ENCODE measurements at places on chromosomes 13 and 19.

GRCh38 chr19:49749771-49750170 is 13.3 kb downstream of the TSKS start:
- DNase-seq: no peak

DNA sequence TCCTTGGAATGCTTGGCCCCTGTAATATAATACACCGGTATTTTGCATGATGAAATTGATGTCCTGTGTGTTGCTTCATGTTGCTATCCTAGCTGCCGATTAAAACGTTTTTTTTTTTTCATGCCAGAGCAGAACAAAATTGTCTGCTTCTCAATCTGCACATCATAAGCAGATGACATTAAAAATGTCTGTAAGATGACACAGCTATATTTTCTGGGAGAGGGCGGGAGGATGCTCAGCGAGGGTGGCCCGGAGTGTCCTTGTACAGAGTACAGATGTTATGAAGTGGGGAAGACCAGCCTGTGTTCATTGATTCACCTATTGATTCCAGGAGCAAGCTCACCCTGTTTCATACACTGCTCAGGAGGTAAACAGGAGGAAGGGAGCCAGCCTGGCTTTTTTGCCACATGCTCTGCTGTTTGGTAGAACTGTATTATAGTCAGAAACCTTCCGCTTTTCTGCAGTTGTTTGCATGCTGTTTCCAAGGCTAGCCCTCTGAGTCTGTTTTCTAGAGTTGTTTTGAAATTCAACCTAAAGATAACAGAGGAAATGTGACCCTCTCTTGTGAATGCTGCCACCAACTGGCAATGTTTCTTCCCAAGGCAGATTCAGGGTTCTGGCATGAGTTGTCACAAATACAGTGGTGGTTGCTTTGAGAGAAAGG is 4.7 kb upstream of the IRS2 start:
- DNase-seq: no peak

GRCh38 chr13:84870190-84870589 is 929.0 kb downstream of the SLITRK6 start:
- DNase-seq: no peak

- no peak for DNase-seq
These were observed 37.3 kb downstream of the KDM4B start for GRCh38 chr19:5006201-5006600.

DNA sequence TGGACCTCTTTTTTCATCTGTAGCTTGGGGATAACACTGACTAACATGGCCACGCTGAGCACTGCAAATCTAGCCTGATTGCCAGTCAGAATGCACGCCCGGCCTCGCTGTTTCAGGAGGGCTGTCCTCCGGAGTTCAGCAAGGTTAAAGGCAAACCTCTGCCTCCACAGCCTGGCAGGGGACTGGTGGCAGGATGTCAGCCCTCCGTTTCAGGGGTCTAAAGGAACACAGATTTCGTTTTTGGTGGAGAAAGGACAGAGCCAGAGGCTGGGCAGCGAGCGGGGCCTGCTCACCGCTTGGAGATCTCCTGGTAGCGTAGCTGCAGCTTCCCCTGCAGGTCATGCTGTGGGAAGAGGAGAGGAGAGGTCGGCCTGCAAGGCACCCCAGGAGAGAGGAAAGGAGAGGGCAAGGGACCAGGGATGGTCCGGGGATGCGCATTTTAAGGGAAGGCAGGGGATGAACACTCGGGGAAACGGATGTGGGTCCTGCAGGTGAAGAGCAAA is 560 bp downstream of the NDUFA7 start:
- no peak for DNase-seq

DNA sequence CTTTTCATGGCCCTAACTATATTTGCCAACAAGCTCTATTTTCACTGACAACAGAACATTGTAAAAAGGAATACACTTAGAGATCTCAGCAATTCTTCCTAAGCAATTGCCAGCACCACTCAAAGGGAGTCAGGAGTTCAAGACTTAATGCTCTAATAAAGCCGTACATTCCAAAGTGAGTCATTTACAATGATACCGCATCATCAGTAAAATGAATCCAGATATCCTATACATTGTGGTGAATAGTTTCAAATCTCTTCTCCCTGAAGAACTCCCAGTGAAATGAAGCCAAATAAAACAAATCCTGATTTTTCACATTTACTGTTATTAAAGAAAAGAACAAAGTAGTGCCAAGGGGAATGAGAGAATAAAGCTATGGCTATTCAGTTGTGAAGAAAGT is 2898.7 kb upstream of the PCDH20 start:
- DNase-seq: peak; percentile 9

DNA sequence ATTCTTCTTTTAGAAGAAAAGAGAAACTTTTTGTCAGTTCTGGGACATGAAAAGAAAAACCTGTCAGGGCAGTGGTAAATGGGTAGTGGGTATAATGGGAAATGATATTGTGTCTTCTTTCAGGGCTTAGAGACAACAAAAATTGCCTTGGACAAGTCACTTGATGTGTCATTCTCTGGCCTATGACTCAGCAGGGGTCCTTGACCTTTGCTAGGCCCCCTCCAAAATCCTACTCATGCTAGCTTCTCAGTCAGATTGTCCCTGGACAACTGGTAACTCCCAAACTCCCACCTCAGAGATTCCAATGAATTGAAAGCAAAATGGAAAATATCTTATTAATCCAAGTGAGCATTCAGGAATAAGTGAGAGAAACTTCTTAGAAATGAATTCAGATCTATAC is 258.8 kb upstream of the SPRY2 start:
- DNase-seq: no peak

DNA sequence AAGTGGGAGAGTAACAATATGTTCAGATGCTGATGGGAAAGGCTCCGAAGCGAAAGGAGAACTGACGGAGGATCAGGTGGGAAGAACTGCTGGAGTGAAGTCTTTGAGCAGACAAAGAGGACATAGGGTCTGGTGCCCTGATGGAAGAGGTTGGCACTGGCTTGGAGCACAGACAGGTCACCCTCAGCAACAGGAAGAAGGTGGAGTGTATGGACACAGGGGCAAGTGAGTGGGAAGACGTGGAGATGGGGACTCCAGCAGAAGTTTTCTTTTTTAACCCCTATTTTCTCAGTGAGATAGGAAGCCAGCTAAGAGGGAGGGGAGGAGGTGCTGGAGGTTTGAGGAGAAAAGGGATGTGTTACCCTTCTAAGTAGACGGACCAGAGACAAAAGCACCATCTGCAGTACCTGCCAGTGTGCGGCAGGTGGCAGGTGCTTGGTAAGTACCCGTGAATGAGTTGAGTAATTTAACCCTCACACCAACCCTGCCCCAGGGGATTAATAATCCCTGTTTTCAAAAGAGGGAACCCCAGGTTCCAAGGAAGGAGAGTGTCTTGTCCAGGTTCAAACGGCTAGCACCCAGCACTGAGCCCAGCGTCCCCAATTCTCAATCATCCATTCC is 11.2 kb downstream of the HAS1 start:
- DNase-seq: no peak

DNA sequence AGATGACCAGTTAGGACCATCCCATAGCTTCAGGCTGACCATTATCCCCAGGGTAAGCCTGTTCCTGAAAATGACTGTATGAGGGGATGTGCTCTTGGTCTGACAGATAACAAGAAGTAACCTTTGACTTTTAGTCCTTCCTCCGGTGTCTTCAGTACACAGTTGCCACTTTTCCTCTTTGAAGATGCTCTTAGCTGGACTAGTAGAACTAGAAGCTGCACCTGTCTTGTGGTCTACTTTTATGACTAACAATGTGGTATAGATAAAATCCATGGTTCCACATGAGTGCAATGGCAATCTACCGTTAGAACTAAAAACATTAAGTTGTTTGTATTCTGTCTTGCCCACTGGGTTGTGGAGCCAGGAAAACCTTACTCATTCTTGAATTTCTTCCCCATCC is 5.9 kb upstream of the RUBCNL start:
- DNase-seq: no peak

DNA sequence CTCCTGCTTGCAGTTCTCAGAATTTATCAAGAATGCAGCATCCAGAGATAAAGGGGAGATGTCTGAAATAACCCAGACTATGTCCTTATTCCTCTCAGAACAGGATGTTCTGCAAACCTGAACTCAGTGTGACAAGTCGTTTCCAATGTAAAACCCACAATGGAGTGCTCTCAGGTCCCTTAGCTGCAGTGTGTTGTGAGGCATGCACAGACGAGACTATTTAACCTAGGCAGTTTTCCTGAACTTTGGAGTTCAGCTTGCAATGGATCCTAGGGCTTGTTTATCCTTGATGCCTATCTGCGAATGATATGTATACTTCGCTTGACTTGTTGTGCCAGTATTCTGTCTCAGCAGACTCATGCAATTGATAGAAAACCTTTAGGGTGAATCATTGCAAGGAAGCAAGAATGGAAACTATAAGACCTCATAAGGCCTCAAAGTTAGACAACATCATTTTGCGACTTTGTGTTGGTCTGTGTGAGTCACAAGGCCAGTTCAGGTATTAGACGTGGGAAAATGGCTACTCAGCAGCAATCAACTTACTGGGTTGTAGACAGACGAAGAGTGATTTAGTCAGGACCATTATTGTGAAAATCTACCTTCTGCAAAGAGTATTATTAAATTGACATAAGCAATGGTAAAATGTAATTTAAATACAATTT is 2439.9 kb upstream of the PCDH20 start:
- no peak for DNase-seq

GRCh38 chr19:38701455-38702063 is 42.7 kb downstream of the CAPN12 start:
- DNase-seq: no peak

All from BJ (cell line).